ENCODE measurements at places on chromosomes 2 and 18.

DNA sequence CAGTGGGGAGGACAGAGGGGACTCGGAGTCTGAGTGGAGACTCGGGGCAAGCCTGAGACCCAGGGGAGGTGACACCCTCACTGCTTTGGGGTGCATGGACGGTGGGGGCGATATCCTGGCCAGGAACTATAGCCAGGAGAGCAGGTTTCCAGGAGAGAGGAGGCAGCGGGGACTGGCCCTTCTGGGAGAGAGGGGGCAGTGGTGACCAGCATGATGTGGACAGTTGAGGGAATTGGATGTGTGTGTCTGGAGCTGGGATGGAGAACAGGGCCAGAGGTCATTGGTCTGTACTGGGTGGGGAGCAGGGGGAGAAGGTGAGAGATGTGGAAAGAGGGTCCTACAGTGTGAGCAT lies 63.6 kb downstream of the ACKR3 start:
- DNase-seq, result peak; percentile 8

- no peak for DNase-seq
Measured at GRCh38 chr2:222950638-222951285, 89.9 kb downstream of the ACSL3 start.

DNA sequence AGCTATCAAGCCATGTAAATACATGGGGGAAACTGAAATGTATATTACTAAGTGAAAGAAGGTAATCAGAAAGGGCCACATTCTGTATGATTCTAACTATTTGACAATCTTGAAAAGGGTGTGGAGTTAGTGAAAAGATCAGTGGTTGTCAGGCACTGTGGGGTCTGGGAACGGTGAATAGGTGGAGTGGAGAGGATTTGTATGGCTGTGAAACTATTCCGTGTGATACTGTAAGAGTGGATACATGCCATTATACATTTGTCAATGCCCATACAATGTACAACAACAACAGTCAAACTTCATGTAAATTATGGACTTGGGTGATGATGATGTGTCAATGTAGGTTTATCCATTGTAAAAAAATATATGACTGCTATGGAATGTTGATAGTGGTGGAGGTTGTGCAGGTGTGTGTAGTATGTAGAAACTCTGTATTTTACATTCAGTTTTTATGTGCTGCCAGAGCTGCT lies 1116.2 kb downstream of the SUCLG1 start:
- no peak for DNase-seq

DNA sequence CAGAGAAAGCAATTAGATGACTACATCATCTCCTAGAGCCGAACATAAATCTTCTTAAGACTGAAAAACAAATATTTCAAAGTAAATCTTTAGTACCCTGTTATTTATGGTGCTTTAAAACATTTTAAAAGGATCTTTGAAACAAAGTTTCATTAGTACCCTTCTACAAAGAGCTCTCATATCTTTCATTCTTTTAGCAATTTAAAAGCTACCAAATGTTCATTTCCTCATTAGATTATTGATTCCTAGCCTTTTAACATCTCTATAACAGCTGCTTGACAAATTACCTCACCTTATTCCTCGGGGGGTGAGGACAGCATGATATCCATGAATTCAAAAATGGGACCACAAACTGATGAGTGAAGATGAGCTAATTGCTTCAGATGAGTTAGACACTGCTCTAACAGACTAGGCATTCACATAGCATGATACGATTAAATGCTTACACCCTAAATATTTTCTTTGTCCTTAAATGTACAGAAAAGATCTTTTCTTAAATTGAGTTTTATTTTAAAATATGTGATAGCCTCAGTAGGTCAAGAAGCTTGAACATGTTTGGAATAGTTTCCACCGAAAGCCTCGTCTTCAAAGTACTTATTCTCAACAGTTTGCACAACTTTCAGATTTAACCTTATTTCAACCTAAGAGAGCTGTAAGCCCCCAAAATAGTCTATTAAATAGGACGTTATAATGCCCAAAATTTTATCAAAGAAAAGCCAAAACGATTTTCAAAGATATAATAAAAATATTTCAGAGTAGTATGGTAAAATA lies 2.1 kb downstream of the ATAD2B start:
- no peak for DNase-seq

GRCh38 chr2:54709336-54709809 lies 14.1 kb upstream of the EML6 start:
- peak; percentile 61 for DNase-seq

DNA sequence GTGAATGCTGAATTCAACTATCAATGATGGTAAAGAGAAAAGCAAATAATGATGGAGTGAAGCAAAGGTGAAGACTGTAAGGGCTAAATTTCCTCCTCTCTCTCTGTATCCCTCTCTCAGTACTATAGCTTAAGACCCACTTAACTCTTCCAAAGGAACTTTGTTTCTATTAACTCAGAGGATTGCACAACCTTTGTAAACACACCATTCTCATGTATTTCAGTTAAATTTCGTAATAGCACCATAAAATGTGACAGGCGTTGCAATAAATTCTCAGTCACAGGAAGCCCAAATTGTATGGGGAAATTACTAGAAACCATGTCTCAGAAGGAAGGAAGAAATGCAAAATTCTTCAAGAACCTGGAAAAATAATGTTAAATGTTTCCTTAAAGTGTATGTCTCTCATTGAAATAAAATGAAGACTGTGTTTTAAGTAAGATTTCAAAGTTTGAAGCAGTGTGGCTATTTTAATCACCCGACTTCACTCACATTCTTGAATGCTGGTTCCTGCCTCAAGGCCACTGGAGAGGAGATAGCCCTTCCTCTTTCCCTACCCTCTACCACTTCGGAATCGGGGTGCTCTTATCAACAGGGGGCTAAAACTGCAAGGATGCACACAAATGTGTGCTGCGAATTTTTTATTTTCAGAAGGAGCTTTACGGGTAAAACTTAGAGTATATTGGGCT lies 112.1 kb downstream of the FTCDNL1 start:
- no peak for DNase-seq

GRCh38 chr2:137467246-137467862 lies 496.9 kb upstream of the HNMT start:
- DNase-seq, result peak; percentile 57

DNA sequence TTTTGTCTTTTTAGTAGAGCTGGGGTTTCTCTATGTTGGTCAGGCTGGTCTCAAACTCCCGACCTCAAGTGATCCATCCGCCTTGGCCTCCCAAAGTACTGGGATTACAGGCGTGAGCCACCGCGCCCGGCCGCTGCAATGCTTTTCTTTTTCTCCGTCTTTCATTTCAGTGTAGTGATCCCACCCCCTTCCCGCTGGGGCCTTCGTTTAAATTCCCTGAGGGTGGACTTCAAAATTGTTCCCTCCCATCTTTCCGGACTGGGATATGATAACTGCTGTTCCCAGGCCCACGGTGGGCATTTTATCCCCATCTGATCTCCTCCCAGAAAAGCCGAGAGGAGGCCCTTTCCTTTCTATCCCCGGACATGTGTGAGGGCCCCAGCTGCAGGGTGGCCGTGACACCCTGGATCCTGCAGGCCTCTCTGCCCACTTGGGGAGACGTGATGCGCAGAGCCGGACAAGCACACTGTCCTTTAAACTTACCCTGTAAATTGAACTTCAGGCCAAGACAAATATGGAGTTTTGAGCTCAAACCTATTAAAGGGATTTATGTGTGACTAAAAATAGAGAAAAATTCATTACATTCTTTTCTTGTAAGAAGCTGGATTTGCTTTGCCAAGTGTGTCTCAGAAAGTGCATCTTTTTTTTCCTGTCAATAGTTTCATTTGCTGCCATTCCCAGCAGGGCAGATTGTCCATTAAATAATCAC lies 54.5 kb upstream of the AFF3 start:
- no peak for DNase-seq

GRCh38 chr2:234496055-234496834 lies 636 bp downstream of the ARL4C start:
- DNase-seq, result peak; percentile 39

DNA sequence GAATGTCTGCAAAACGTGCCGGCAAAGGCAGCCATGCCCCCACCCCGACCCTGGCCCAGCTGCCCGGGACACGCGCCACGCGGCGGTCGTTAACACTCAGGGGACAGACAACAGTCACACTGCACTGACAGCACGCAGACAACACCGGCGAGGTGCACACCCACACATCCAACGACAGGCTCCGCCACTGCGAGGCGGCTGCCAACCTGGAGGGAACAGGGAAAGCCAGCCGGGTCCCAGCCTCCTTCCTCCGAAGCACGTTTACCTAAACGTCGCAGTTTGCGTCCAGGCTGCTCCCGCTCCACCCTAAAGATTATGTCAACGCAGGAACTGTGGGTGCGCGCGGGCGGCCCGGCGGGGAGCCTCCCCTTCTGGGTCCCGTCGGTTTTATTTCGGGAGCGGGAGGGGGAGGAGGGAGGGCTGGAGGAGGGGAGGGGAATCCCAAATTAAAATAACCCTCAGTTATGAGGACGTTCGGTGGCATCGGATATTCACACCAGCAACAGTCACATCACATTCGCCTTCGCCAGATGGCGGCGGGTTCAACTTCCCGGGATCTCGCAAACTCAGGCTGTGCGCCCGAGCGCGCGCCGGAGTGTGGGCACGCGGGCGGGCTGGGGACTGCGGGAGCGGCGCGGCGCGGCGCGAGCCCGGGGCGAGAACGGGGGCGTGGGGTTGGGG lies 644 bp downstream of the PTGR3 start:
- DNase-seq, result peak; percentile 50

DNA sequence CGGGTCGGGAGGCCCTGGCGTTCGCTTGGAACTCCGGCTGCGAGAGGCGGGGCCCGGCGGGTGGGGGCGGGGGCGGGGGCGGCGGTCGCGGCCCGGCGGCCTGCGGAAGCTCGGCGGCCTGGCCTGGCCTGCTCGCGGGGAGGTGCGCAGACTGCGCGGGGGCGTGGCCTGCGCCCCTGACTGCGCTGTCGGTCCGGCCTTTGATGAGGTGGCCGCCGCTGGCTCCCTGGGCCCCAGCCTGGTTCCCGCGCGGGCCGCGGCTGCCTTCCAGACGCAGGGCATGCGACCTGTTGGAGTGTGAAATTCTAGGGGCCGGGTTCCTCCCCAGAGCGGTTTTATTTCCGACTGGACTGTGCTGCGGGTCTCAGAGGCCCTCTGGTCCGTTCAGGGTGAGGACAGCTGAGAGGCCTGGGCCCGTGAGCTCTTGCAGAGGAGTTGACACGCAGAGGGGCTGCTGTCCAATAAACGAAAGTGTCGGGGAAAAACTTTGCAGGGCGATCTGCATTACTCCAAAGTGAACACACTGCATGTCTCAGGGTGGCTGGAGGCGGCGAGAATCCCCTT lies 629 bp downstream of the NRBP1 start:
- DNase-seq, result peak; percentile 89
